Chondrocyte (in vitro differentiated cells): ENCODE measurements at places on chromosomes 5 and 9. TPM values are rescaled to one million over a fixed set of nuclear protein-coding genes. Genes with fewer than 3 reads are reported as not detected.
A peak's percentile ranks its signal among the peaks of the same experiment; 100 is the strongest.

Gene CYSRT1
- total RNA-seq: 0.44 to 0.92 TPM (median 0.79 TPM) in 3 replicates

Gene GPSM1
- 25.3 to 43.5 TPM (median 40.0 TPM) in 3 replicates for total RNA-seq

Gene GCNT4
- 0.65 to 2.6 TPM (median 2.6 TPM) in 3 replicates for total RNA-seq

Gene CDKN2B-AS1
- 3.2 to 7.5 TPM (median 3.5 TPM) in 3 replicates for total RNA-seq

Gene ISL1
- not detected in 3 replicates for total RNA-seq

DNA sequence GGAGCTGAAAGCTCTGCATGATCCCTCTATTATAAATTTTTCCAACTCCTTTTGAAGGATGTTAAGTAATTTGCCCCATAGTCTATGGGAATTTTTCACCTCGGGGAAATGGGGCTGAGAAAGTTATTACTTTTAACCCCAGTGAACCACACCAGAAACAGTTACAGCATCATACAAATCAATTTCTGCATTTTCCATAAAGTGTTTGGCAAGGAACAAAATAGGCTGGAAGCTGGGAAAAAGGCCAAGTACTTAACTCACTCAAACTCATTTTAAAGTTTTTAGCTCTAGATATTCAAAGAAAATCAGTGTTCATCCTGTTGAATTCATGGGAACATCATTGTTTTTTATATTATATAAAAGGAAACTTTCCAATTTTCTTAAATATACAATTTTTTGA is 160.9 kb downstream of the SH3GL2 start:
- DNase-seq: no peak

- DNase-seq: no peak
Observed at GRCh38 chr5:174419540-174420132, 304.7 kb upstream of the MSX2 start.

- DNase-seq: no peak
Observed at GRCh38 chr5:119037496-119038215, 33.2 kb upstream of the DMXL1 start.

DNA sequence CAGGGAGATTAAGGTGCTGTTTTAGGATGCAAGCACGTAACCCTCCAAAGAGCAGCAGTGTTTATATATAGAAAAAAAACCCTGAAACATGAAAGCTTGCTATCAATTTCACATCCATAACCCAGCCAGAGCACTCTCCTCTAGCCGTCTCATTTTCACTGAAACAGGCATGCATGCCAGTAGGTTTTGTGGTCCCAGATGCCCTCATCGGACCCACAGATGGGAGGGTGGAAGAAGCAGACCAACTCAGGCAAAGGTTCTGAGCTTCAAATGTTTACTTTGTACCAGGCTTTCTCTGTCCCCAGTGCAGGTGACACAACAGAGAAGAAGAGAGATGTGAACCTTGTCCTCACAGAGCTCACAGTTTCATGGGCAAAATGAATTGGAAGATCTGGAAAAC is 127.4 kb upstream of the ATP10B start:
- DNase-seq: no peak

GRCh38 chr5:151708126-151708525 is 21.4 kb upstream of the SPARC start:
- no peak for DNase-seq

DNA sequence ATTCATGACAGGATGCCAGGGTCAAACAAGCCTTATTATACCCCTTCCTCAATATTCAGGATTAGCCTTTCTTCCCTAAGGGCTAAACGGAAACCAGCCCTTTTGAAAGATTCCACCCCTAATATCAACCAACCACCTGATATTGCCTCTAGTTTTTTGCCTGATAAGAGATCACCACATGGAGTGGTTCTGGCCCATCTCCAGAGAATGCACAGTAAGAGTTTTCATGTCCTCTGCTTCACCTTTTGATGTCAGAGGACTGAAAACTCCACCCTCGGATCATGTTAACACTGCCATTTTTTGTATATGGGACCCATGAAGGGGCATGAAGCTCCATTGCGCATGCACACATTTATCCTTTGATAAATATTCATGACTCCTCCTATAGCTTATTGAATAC is 5.8 kb upstream of the LNPEP start:
- DNase-seq: no peak

DNA sequence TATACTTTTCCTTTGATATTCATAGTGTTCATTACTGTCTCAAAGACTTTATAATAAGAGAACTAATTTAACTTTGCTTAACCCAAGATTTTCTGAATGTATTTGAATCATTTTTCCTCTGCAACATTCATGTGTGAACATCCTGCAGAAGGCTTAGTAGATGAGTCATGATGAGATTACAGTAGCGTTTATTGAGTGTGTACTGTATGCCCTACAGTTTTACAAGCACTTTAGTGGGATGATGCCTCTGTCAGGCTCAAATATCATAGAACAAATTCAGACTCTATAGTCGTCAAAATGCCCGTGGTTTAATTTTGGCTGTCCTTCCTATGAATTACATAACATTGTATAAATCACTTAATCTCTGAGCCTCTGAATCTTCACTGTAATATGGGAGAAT is 41.2 kb downstream of the FYB1 start:
- DNase-seq: no peak

- DNase-seq: no peak
Observed at GRCh38 chr9:105144076-105144475, 100.4 kb upstream of the SLC44A1 start.

DNA sequence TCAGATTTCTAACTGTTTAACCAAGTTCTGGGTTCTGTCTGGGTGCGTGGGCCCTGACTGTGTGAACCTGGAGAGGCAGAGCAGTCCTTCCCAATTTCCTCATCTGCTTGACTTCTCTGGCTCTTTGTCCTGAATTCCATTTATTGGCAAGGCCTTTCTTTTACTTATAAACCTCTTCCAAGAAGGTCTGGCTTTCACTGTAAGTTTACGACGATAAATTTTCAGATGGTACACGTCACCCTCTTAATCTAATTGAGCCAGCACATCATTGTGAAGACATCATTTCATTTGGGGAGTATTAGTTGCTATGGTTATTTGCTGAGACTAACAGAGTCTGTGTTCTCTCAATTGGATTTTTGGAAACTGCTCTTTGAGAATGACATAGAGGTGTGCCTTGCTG is 92.4 kb downstream of the ARHGAP26 start:
- DNase-seq: no peak

DNA sequence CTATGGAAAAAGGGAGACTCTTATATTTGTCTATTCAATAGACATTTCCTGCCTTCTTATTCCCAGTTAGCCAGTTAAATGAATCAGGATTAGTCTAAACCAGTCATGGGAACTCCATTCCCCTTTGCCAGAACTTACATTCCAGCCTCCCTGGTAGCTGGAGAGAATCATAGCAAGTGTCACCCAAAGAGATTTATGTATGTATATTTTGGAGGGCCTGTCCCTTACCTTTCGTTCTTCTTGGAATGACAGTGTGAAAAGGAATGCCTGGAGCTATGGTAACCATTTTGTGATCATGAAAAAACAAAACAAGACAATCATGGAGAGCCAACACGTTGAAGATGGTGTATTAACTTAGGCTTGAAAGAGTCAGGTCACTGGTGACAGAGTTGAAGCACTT is 627.7 kb downstream of the CCDC171 start:
- DNase-seq: no peak

DNA sequence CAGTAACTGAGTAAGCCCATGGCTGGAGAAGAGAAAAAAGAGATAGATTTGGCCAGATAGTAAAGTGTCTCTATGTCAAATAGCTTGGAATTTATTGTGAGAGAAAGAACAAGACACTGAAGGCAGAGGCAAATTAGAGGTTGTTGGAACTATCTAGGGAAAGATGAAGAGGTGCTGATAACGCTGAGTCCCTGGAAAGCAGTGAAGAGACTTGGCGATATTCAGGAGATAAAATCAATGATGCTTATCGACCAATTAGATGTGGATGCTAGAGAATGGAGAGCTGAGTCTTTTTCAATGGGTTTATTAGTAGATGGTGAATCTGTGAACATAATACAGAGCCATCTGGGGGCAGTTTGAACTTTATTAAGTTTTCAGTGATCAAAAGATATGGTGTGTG is 48.6 kb upstream of the GABRA1 start:
- DNase-seq: no peak

DNA sequence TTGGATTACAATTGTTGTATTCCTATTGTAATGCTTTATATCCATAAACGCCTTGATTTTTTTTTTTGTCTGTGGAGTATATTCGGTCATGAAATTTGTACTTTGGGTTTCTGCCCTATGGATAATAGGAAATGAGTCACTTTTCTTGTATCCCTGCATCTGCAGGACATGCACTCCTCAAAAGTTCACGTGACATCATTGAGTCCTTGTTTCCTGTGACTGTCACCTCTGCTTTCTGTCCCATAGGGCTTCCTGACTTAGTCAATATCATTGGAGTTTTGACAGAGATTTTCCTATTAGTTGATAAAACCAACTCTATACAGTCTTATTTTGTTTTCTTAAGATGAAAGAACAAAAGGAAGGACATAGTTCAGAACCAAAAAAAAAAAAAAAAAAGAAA is 356.3 kb downstream of the MAT2B start:
- DNase-seq: no peak

GRCh38 chr5:176819476-176819875 is 9.1 kb downstream of the UNC5A start:
- DNase-seq: no peak

DNA sequence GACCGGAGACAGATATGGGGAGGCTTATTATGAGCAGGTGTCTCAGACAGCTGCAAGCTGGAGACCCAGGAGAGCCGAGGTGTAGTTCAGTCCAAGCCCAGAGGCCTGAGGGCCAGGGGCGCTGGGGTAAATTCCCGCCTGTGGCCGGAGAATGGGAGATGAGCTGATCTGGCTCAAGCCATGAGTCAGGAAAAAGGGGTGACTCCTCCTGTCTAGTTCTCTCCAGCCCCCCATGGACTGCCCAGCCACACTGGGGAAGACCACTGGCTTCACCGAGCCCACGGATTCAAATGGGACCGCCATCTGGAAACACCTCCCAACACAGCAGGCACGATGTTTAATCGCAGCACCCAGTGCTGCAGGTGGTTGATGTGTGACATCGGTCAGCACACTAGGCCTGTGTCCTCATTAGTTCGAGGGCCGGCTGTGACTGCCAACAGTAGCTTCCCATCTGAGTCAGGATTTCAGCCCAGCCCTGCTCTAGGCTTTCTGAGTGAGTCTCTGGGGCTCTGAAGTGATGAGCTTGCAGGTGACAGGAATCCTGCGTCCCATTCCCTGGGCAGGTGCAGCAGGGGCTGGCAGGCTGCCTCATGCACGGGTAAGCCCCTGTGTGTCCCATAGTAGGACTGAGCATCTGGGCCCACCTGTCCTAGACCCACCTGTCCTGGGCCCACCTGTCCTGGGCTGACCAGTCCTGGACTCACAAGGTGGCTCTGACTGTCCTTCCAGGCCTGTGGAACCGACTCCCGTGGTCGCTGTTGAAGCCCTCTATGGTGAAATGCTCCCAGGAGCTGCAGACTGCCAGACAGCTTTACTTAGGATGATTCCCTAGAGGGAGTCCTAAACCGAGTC is 49.7 kb downstream of the AHRR start:
- peak; percentile 71 for DNase-seq

DNA sequence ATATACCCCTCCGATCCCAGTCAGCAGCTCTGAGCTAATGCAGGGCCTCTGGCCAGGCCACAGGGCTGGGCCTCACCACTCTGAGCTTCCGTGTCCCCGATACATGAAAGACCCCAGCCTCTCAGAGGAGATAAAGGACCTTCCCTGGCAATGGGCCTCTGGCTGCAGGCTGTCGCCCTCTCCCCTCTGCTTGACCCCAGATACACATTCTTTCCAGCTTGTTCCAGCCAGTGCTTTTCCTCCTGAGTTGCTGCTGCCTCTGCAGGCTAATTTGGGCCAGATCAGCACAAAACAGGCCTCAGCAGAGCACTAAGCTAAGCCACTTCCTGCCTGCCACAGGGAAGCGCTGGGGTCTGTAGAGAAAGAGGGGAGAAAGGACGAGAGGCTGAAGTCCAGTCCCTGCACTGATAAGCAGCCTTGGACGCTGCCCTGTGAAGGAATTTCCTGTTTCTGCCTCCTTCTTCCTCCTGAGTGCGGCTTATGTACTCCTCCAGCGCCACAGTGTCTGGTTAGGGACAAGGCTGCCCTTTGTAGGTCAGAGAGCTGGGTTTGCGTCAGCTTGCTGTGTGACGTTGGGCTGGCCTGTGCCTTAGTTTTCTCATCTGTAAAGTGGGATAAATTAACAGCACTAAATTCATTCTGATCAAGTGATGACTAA is 73.0 kb upstream of the IL17B start:
- no peak for DNase-seq

GRCh38 chr5:24363789-24364481 is 280.8 kb downstream of the CDH10 start:
- no peak for DNase-seq

- DNase-seq: no peak
Observed at GRCh38 chr5:128237546-128237945, 154.0 kb downstream of the SLC12A2 start.

DNA sequence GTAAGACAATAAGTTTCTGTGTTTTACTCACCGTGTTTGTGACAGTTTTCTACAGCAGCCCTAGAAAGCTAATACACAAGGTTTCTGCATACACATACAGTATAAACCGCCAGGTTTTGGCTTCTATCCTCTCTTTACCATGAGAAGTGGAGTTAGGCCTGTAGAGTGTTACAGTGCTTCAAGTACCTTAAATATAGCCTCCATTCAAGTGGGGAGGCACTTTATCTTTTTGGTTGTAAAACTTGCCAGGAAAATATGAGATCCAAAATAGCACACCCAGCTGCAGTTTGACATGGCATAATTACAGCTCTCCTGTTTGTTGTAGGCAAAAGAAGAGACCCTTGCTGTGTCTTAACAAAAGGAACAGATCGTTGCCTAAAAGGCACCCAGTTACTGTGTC is 90.3 kb upstream of the PTPN3 start:
- no peak for DNase-seq

DNA sequence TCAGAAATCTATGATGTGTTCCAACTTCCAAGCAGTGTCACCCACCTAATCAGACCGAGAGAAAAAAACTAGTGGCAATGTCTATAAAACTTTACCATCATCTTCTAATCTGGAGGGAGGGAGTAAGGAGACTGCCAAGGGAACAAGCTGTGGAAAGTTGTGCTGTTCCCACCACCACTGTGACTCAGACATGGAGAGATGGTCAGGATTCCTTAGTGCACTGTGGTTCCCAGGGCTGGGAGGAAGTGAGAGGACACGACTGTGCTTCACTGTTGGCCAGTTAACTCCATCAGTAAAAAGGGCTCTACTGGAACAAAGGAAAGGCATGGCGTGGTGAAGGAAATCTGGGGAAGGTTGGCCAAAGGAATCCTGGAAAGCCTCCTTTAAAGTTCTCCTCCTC is 18.8 kb downstream of the TICAM2 start:
- no peak for DNase-seq

DNA sequence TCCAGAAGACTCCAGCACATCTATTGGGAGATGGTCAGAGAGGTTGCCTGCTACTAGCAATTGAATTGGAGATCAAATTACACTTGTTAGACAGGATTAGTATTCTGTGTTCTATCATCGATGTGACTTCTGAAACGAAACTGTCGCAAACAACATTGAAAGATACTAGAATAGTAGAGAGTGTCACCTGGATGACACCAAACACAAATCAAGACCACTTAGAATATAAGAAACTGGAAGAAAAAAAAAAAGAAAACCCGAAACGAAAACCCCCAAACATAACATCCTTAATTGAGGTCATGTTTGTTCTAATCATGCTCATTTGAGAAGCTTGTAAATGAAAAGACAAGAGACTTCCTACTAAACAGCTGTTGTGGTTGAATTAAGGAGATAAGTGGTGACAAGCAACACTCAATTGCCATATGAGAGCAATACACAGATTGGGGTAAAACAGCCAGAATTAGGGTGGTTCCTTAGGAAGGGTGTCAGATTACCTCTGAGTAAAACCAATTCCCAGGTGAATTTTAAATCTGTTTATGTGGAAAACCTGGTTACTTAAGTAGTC is 97.6 kb downstream of the BASP1 start:
- no peak for DNase-seq
